Progenitor cell of endocrine pancreas (in vitro differentiated cells): ENCODE measurements at places on chromosomes 3 and 15.

- no peak for DNase-seq
These were observed 14.0 kb upstream of the TMEM212 start for GRCh38 chr3:171828902-171829770.

GRCh38 chr3:63976872-63977200 lies 46.5 kb downstream of the PSMD6 start:
- no peak for DNase-seq

DNA sequence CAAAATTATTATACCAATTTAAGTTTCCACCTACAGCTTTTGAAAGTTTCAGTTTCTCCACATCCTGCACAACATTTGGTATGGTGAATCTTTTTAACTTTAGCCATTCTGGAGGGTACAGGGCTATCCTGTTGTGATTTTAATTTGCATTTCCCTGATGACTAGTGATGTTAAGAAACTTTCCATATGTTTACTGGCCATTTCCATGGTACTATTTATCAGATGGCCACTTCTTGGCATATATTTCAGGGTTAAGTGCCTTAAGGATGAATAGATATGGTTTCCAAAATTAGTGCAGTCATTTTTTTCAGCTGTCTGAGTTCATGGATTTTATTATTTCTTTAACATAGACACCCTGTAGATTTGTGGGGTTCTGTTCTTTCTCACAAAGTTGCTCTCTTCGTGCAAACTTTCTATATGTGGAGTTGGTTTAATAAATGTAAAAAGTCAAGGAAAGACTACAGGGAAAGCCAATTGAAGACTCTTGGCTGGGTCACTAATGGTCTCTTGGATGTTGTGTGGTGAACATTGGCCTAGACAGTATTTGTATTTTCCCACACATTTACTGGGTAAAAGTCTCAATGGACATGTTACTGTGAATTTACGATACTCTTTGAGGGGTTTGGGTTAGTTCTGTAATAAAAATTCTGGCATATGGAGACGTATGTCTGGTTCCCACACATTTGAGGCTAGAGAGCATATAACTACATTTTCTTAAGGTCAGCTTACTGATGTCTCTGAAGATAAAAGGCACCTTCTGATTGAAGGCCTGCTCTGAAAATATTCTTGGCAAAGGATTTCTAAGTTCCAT lies 147.5 kb upstream of the PDZRN3 start:
- DNase-seq: no peak

DNA sequence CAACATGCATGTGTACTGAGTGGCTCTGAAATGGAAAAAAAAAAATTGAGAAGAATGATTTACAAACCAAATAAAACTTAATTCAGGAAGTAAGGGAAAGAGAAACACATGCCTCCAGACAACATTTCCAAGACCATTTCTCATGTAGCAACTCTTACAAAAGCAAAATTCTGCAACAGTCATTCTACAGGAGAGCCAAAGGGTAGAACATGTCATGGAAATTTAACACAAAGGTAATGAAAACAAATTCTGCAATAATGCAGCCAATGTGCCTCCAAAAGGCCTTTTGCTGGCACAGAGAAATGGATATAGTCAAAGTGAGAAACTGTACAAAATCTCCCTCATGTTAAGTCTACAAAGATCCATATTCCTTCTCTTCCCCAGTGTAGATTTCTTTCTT lies 4.0 kb downstream of the PEX11A start:
- DNase-seq: no peak

GRCh38 chr3:43017004-43017403 lies 37.9 kb downstream of the GASK1A start:
- DNase-seq: no peak
